ENCODE measurements at places on chromosomes 11 and 22.

DNA sequence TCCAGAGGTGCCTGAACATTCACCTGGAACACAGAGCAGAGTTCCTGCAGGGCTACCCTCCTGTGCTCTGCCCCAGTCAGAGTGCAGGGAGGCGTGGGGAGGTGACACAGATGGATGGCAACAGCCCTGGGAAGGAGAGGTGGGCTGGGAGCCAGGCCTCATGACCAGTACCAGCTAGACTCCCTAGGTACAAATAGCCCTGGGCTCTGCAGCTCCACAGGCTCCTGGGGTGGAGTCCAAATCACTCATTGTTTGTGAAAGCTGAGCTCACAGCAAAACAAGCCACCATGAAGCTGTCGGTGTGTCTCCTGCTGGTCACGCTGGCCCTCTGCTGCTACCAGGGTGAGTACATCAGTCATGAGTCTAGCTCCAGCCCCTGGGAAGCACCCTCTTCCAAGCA, at the start of gene SCGB1D2:
SCGB1D2 (plus strand) TSS at position 219 of the 400 bp plus-strand sequence; CDS start at position 288, 69 bp downstream.
- no peak for DNase-seq

DNA sequence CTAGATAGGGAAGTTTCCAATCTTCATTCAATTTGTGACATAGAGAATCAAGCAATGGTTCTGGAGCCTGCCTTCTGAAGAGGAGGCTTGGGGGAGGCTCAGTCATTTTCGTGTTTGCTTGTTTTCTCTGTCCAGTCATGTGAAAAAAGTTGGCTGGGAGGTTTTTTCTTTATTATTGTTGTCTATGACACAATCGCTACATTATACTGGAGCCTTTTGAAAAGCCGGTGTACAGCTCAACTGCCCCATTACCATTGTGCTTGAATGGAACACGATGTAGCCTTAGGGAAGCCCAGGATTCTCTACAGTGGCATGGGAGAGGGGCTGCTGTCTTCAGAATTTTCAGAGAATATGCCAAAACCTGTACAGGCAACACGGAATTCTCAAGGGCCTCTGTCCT, 57.9 kb upstream of the NCAM1 start:
- DNase-seq = no peak

- no peak for DNase-seq
These were observed 7.1 kb downstream of the DNHD1 start for GRCh38 chr11:6504166-6504565.

- DNase-seq = peak; percentile 13
These were observed 10.2 kb downstream of the SERPIND1 start for GRCh38 chr22:20783844-20784723.

- DNase-seq = no peak
These were observed 22.3 kb downstream of the CDKN1C start for GRCh38 chr11:2863276-2863618.

DNA sequence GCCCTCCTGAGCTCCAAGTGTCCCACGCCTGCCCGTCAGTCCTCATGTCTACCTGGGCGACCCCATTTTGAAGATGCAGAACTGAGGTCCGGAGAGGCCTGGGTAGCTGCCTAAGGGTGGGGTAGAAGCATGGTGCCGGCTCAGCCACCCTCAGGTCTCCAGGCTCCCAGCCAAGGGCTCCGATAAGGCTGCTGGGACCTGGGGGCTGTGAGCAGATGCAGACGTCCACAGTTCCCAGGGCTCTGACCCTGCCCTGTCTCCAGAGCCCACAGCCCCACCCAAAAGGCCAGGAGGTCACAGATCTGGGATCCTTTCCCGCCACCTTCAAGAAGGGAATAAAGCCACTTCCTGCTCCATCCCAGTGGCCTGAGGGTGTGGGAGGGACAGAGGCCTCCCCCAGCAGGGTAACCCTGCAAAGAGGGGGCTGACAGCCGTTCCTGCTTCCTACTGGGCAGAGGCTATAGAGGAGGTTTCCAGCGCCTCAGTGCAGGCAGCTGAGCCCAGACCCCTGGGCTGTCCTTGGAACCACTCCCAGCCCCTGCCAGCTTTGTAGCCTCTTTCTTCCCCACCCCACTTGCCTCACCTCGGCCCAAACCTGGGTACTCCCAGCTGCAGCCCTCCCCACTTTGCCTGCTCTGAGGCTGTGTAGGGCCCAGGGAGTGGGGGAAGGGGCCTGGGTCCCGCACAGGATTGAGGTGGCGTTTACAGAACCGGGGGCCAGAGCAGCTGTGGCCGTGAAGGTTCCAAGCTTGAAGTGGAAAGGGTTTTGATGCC, 85.5 kb downstream of the CDKN1C start:
- DNase-seq = peak; percentile 2

DNA sequence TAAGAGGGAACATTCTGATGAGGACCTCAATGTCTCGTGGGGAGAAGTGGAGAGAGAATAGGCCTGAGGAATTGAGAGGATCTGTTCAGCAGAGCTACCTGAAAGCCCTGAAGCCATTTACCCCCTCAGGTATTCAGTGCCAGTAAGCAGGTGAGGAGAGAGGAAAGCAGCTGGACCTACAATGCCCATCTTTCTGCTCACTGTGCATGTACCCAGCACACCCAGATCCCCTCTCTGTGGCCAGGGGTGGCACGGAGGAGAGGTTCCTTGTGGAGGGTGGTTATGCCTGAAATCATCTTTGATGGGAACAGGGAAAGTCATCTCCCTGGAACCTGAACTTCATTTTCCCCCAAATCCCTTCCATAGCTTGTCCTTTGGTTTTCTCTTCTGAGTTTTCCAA, 277.8 kb upstream of the B3GAT1 start:
- DNase-seq = no peak

GRCh38 chr11:3094223-3094824, 37.1 kb upstream of the CARS1 start:
- DNase-seq = no peak

- no peak for DNase-seq
These were observed 333.4 kb upstream of the MPPED2 start for GRCh38 chr11:30919389-30920152.

GRCh38 chr11:85989746-85990145, 79.1 kb downstream of the PICALM start:
- DNase-seq = no peak

DNA sequence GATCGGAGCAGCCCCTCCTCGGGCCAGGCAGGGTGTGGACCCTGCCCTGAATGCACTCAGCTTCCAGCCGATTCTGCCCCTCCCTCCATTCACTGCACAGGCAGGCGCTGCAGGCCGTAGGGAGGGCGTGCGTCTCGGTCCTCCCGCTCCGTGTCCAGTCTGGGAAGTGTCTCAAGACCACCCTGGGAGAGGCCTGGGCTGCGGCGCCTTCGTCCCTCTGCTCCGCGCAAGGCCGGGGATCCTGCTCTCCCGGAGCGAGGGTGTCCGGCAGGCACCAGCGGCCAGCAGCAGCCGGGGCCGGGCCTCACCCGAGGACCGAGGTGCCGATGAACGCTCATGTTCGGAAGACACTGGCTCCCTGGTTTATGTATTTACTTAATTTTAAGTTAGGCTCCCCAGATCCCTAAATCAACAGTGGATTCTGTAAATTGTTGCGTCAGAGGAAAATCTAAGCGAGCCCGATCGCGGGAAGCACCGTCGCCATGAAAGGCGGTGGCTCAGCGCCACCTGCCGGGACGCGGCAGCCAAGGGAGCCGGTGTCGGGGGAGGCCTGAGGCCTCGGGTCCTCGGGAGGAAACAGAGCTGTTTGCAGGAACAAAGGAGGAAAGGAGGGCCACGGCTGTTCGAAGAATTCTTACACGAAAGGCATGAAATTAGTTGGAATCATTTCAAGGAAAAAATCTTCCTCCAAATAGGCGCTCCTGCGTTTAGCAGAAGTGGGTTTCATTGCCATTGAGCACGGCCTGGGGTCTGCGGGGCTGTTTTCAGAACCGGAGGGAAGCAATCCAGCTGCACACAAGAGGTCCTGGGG, 195.3 kb downstream of the BRD1 start:
- no peak for DNase-seq

GRCh38 chr11:64327993-64328392, 10.1 kb downstream of the PRDX5 start:
- DNase-seq = no peak

GRCh38 chr11:95074792-95075563, 8.3 kb downstream of the SRSF8 start:
- DNase-seq = no peak

- DNase-seq = no peak
These were observed 88.4 kb downstream of the RSF1 start for GRCh38 chr11:77732143-77732542.

- DNase-seq = no peak
These were observed 6.5 kb downstream of the PANX2 start for GRCh38 chr22:50176850-50177536.

DNA sequence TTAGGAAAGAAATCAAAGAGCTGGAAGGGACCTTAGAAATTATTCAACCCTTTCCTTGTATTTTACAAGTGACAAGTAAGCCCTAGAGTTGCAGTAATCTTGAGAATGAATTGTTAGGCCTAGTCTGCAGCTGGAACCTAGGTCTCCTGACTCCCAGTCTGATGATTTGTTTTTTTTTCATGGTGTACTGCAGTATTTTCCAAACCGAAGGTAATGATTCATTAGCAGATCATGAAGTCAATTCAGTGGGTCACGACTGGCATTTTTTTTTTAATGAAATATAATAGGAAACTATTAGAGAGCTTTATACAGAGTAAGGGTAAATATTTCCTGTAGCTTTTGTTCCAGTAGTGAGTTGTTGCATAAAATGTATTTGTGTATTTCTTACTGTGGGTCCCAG, 42.8 kb downstream of the EXT2 start:
- no peak for DNase-seq

DNA sequence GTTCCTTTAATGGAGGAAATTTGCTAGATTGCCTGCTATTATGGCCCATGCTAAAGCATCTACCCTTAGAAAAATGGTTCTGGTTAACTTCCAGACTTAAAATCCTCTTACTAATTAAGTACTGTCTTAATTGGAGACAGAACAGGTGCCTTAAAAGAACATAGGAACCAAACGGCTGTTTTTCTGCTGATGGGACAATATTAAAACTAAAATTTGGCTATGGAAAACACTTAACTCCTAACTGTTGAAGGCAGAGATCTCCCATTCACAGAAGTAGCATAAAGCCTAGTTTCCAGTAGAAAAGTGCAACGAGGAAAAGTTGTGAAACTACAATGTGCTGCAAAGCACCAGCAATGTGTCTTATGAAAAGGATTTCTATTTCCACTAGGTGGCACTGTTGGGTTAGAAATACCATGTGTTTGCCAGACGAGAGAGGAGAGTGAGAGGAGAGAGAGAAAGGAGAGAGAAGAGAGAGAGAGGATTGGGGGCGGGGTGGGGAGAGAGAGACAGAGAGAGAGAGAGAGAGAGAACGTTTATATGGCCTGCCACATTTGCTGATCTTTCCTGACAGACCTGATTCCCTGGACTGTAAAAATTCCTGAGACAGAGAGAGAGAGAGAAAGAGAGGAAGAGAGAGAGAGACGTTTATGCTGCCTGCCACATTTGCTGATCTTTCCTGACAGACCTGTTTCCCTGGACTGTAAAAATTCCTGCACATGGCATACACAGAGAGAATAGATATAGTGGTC, 51.5 kb downstream of the FAM181B start:
- peak; percentile 62 for DNase-seq

- no peak for DNase-seq
These were observed 7.5 kb upstream of the CRKL start for GRCh38 chr22:20909543-20910303.

- DNase-seq = no peak
These were observed 134.3 kb upstream of the C11orf58 start for GRCh38 chr11:16603890-16604793.

GRCh38 chr11:73196576-73196975, 21.5 kb upstream of the P2RY2 start:
- DNase-seq = no peak

DNA sequence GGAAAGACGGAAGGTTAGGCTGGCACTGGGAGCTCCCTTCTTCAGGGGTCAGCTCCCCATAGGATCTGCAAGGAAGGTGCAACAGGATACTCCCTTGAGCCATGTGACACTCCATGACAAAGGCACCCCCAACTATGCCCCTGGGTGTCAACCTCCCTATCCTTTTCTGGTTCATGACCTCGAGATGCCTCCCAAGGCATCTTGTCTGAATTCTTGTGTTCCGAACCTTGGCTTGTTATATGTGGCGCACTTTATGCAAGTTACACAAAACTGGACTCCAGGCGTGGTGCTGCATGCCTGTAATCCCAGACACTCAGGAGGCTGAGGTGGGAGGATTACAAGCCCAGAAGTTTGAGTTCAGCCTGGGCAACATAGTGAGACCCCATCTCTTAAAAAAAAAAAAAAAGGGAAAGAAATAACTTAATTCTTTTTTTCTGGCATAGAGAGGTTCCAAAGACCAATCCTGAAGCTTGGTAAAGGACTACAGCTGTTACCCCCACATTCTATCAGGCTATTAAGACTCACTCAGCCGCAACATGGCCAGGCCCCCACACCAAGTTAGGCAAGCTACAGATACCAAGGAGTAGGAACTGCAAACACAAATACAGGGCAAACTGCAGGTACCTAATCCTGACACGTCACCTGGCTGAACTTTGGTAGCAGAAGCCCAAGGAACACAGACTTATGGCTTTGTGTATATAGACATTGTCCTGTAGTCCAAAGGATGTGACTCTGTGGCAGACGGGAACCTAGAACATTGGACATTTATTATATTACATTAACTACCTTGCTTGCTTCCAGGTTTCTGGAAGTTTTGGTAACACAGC, 1.4 kb downstream of the C11orf24 start:
- no peak for DNase-seq

DNA sequence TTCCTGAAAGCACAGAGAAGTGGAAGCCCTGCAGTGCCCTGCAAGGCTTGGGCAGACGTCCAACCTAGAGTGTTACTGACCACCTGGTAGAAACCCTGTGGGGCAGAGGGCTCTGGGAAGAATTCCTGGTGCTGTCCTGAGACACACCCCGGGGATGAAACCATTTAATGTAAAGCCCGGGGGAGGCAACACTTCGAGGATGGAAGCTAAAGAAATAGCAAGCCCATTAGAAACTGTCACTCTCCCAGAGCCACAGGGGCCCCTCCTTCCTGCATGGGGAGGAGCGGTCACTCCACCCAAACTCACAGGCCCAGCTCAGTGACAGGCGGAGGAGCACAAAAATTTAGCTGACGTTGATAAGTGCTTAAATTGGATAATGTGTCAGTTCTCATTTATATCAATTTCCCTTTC, 57.6 kb downstream of the NRXN2 start:
- no peak for DNase-seq

DNA sequence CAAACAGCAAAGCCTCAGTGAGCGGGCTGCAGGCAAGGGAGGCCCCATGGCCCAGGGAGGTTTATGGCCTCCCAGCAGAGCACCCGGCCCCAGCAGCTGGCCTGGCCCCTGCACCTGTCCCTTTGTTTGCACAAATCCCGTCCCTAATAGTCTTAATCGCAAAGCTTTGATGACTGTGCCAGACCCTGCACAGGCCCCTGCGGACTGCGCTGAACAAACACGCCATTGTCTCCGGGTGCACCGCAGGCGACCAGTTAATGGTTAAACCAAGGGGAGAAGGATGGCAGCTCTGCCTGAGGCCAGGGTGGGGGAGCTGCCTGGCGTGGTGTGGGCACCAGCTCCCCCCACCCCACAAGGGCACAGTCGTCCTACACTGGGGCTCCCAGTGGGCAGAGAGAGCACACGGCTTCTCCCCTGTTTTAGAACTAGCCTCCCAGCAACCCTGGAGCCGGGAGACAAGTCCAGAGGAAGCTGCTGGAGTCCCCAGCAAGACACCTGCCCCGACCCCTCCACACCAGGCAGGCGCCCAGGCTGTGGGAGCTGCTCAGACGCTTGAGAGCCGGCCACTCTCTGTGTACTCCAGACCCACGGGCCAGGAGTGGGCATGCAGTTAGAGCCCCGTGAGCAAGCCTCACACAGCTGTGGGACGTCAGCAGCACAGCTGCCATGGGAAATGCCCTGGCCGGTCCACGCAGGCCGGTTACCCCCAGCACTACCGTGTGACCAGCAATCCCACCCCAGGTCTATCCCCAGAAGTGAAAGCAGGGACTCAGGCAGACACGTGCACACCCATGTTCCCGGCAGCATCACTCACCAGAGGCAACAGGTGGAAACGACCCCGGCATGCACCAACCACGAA, 39.7 kb upstream of the TH start:
- no peak for DNase-seq
